Activated naive CD4-positive, alpha-beta T cell (primary cell): ENCODE measurements at places on chromosomes 1 and 21.

GRCh38 chr1:94852788-94853187 lies 32.6 kb downstream of the SLC44A3 start:
- no peak for DNase-seq

DNA sequence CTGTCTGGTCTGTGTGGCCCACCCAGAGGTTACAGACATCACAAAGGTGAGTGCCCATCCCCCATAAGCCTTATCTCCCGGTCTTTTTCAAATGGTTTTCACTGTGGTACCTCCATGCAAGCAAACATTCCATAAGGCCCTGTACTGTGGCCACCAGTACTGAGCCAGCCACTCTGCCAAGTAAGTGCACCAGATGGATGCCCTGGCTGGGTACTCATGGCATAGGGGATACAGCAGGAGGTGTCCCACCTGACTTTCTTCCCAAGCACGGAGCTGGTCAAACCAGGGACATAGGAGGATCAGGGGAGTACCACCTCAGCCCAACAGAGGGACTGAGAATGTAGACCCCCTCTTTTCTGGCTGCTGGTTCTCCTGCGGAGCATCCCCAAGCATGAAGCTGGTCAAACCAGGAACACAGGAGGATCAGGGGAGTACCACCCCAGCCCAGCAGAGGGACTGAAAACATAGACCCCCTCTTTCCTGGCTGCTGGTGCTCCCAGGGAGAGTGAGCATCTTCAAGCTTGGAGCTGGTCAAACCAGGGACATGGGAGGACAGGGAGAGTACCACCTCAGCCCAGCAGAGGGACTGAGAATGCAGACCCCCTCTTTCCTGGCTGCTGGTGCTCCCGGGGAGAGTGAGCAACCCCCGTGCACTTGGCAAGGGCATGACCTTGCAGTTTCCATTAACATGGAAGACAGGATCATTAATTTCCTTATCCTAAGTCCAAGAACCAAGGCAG lies 81.8 kb upstream of the KLHDC7A start:
- DNase-seq, result no peak

DNA sequence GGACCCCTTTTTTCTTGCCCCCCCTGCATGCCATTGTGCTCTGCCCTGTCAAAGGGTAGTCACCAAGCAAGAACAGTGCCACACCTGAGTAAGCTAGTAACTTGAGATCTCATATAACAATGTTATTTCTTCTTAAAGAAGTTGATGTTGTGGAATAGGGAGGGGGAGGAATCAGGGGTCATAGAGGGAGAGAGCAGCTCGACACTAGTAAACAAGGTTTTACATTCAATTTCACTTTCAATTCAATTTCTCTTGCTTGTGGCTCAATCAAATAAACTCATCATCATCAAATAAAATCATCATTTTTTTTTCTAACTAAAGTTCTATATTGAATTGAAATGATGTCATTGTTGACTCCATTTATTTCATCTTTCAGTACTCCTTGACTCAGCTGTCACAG lies 106.4 kb downstream of the CRB1 start:
- DNase-seq, result no peak

DNA sequence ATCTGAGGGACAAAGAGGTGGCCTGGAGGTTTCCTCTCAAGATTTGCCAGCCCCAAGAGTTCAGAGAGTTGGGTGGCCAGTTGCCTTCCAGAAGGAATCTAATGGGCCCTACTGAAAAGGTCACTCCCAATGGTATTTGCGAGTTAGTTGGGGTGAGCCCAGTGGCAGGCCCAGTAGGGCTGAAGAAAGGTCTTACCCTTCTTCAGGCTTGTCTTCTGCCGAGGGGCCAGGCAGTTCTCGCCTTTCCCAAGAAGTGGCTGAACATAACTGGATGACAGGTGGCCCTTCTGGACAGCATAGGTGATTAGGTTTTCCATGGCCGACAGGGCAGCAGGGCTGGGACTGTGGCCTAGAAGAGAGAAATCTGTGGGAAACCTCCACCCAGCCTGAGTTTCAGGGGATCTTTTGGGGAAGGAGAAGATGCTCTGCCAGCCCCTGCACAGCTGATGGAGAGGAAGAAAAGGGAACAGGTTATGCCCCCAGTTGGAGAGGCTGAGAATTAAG lies 7.2 kb downstream of the PGLYRP4 start:
- DNase-seq, result no peak

- DNase-seq, result no peak
Observed at GRCh38 chr1:28313702-28314546, 14.9 kb upstream of the MED18 start.

- DNase-seq, result no peak
Observed at GRCh38 chr1:164836614-164837018, 277.6 kb downstream of the PBX1 start.

- DNase-seq, result no peak
Observed at GRCh38 chr1:28246427-28246832, 10.5 kb downstream of the ATP5IF1 start.

DNA sequence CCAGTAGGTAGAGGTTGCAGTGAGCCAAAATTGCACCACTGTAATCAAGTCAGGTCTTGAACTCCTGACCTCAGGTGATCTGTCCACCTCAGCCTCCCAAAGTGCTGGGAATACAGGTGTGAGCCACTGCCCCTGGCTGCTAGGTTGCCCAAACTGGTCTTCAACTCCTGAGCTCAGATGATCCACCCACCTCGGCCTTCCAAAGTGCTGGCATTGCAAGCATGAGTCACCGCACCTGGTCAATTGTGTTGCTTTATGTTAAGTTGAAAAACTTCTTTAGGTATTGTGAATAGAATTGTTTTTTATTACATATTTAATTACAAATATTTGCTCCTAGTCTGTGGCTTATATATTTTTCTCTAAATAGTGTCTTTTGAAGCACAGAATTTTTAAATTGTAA lies 80.5 kb downstream of the PRKAB2 start:
- DNase-seq, result no peak

DNA sequence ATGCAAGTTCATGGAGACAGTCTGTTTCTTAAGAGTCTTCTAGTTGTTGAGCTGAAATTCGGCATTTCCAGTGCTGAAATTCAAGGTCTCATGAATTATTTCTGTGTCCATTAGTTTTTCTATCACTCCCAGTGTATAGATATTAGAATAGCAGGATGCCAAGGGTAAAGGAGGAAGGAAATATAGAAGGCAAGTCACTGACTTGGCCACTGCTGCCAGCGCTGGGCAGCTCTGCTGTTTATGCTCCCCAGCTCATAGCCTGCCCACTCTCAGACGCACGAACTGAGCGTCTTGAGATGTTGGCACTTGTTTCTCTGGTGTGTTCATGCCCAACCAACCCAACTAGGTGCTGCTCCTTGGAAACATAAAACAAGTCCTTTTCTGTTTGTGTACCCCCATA lies 110.1 kb downstream of the SLC45A1 start:
- DNase-seq, result no peak

GRCh38 chr21:33559813-33560212 lies 17.0 kb downstream of the SON start:
- DNase-seq, result no peak

- no peak for DNase-seq
Observed at GRCh38 chr21:36719614-36720013, 20.7 kb downstream of the SIM2 start.

GRCh38 chr21:16550118-16550517 lies 820.3 kb downstream of the USP25 start:
- no peak for DNase-seq

DNA sequence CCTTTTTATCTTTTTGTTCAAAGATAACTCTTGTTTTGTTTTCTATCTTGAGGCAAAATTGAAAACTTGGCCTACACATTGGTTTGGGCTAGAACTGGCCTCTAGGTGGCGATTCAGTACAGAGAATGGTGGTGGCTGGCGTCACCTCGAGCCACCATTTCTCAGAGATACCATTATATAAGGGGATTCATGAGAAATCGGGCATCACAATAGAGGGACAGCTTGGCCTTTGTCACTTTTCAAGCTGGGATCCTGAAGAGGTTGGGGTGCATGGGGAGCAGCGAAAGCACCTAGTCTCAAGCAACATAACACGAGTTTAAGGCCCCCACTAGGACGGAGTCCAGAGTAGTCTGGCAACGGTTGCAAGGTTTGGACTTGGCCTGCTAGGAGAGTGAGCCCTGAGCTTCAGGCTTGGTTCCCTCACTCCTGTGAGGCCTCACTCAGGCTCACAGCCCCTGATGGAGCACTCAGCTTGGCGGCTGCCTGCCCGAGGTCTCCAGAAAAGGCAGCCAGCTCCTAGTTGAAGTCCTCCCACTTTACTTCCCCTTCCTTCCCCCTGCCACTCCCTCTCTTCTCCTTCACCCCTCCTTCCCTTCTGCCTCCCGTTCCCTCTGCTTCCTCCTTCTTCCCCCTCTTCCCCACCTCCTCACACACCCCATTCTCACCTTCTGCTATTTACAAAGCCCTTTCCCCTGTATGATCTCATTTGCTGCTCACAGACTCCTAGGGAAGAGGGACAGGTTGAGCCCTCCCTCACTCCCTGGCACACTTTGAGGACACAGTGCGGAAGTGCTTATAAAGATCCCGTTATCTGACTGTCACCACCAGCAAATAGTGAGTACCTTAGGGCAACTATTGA lies 67.8 kb downstream of the LRIG2 start:
- DNase-seq, result no peak

GRCh38 chr1:11245904-11246719 lies 16.2 kb downstream of the MTOR start:
- DNase-seq, result no peak

DNA sequence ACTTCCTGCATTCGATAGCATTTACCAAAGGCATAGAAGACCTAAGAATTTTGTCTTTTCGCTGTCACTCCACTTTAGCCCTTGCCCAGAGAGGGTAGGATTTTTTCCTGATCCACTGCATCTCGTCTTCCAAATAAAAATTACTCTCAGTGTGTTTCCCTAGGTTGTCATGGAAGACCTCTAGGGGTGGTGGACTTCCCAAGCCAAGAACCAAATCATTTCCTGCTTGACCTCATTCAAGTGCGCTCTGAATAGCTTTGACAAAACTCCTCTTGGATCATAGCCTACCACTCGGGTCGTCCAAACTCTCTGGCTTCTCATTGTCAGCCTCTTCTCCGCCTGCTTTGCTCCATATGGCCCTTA lies 431 bp upstream of the C1orf52 start:
- no peak for DNase-seq

GRCh38 chr1:19062258-19063029 lies 106.0 kb upstream of the IFFO2 start:
- no peak for DNase-seq

DNA sequence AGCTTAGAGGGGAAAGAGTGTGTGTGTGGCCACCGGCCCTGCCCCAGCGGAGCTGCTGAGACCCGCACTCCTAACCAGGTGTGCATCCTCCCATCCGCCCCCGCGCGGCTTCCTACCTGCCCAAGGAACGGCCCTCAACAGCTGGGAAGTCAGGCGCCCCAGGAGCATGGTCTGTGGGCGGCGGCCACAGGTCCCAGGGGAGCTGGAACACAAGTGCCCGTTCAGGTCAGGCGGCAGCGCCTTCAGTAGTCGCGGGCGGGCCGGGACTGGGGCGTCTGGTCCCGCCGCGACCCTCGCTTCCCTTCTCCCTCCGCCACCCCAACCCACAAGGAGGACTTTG lies 448 bp downstream of the AURKAIP1 start:
- no peak for DNase-seq

GRCh38 chr21:29658177-29658933 lies 281.4 kb downstream of the GRIK1 start:
- no peak for DNase-seq

DNA sequence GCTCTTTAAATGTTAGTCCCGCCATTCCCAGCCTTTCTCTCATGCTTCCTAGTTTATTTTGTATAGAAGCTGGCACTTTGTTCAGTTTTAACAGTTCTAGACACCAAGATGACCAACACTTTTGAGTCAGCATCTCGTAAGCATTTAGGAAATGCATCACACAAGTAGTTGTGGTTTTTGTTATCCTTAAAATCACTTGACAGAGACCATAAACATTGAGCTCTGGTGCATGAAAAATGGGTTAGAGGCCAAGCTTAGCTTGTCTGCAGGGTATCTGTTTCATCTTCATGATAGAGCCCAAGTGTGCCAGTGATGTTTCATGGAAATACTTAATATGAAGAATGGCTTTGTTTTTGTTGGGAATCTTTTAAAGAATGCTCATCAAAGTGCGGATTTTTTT lies 159.7 kb downstream of the DISP1 start:
- DNase-seq, result no peak

- DNase-seq, result no peak
Observed at GRCh38 chr1:235950318-235950717, 83.6 kb upstream of the LYST start.

DNA sequence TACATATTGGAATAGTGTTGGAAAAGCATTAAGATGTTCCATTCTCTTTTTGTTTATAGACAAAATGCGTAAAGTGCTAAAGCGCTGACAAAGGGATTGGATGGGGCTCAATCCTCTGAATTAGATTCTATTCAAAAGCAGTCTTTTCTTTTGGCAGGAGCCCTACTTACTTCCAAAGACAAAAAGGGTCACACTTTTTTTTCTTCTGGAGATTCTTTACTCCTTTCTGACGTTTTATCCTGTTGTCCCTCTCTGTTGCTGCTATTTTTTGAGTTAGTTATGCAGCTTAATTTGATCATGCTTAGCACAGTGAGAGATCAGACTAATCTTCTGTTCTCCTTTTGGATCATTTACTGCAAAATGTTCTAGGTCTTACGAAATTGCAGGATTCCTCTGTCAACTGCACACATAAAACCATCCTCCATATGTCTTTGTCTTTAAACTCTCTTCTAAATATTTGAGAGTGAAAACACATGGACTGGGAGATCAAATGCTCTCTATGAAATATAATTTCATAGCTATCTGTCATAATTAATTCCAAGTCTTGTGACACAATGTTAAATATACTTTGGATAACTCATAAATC lies 656.4 kb upstream of the ADGRL2 start:
- no peak for DNase-seq

DNA sequence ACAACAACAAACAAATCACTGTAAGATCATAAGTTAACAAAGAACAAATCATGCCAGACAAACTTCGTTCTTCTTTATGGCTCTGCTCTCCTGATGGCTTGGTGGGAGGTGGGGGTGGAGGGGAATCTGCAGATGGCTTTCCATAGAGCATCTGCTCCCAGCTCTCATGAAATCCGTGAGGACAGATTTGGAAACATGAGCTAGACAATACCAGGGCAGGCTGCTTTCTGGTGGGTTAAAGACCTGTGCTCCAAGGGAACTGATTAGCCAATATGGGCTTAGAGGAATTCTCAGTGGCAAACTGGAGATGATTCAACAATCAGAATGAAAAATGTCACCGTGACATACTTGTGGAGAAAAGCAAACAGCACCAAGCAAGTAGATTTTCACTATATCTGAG lies 69.4 kb upstream of the TLR5 start:
- DNase-seq, result no peak

- no peak for DNase-seq
Observed at GRCh38 chr1:115107516-115108260, 18.4 kb upstream of the TSPAN2 start.

- DNase-seq, result no peak
Observed at GRCh38 chr1:61092642-61093041, 10.3 kb downstream of the NFIA start.

- DNase-seq, result no peak
Observed at GRCh38 chr21:21018821-21019220, 20.6 kb downstream of the NCAM2 start.
